Stimulated activated CD8-positive, alpha-beta memory T cell treated with anti-CD3 and anti-CD28 coated beads, Interleukin-7, amount 100 ng/mL, for 1 hour (primary cell): ENCODE measurements at places on chromosomes 12 and 14.

DNA sequence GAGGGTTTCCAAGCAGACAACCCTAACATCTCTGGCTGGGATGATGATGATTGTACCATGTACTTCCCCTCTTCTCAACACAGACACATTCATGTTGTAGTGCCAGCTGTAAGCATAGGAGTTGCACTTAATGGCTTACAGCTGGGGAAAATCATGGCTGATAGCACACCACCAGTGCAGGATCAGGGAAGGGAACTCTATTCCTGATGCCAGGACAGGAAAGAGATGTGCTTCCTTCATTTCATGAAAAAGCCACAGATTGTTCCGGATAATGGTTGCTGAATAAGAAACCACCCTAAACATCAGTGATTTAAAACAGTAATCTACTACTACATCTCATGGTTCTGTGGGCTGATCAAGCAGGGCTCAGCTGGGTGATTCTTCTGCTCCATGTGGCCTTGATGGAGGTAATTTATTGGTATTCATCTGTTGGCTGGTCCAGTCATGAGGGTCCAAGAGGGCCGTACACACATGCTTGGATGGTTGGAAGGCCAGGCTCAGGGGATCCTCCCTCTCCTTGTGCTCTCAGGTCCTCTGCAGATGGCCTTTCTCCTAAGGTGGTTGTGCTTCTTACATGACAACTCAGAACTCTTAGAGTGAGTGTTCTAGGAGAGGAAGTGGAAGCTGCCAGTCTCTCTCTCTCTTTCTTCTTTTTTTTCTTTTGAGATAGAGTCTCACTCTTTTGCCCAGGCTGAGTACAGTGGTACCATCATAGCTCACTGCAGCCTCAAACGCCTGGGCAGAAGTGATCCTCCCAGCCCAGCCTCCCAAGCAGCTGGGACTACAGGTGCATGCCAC, 16.5 kb downstream of the TRAF3 start:
- no peak for DNase-seq

GRCh38 chr12:3342051-3342450, 149.0 kb upstream of the PRMT8 start:
- DNase-seq = no peak

DNA sequence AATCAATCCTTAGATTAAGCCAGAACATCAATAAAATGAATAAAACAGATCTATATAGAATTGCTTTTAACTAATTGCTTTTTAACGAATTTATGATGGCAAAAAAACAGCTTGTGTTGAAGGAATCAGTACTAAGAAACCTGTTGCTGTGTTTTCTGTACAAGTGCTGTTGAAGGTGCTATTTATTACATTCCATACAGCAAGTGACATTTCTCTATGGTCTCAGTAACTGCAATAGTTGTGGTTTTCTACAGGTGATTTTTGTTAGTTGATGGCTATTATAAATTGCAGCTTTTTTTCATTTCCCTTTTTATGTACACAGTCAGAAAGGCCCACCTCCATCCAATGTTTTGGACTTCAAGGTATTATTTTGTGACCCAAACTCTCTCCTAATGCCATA, 56.6 kb downstream of the SLC2A13 start:
- DNase-seq = no peak

- DNase-seq = no peak
Measured at GRCh38 chr14:77407158-77407557, 16.2 kb downstream of the NOXRED1 start.

- no peak for DNase-seq
Measured at GRCh38 chr12:19972325-19973288, 395.7 kb upstream of the PDE3A start.

DNA sequence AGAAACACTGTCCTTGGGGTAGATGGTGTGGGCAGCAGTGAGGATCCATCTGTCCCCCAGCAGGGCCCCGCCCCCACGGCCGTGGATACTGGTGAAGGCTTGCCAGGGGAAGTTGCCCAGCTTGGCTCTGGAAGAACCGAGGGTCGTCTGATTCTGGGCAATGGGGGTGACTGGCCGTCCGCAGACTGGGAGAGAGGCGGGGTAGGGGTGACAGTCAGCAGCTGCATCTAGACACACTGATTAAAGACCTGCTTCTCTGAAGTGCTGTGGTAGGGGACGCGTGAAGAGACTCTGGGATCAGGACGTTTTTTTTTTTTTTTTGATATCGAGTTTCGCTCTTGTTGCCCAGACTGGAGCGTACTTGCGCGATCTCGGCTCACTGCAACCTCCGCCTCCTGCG, 4.7 kb upstream of the C1R start:
- DNase-seq = no peak
